ENCODE measurements at places on chromosomes 11 and 22. TPM values are rescaled to one million over a fixed set of nuclear protein-coding genes. Genes with fewer than 3 reads are reported as not detected.

GRCh38 chr22:39748877-39749276, 144.7 kb downstream of the ENTHD1 start:
- DNase-seq: no peak

GRCh38 chr22:20781272-20781990, 7.5 kb downstream of the SERPIND1 start:
- no peak for DNase-seq

GRCh38 chr22:40635940-40636379, 559 bp downstream of the MRTFA start:
- no peak for DNase-seq

- DNase-seq: no peak
These were observed 66.0 kb upstream of the FTH1 start for GRCh38 chr11:62033191-62034035.

GRCh38 chr11:69018924-69019323, 5.9 kb upstream of the MRGPRF start:
- no peak for DNase-seq

DNA sequence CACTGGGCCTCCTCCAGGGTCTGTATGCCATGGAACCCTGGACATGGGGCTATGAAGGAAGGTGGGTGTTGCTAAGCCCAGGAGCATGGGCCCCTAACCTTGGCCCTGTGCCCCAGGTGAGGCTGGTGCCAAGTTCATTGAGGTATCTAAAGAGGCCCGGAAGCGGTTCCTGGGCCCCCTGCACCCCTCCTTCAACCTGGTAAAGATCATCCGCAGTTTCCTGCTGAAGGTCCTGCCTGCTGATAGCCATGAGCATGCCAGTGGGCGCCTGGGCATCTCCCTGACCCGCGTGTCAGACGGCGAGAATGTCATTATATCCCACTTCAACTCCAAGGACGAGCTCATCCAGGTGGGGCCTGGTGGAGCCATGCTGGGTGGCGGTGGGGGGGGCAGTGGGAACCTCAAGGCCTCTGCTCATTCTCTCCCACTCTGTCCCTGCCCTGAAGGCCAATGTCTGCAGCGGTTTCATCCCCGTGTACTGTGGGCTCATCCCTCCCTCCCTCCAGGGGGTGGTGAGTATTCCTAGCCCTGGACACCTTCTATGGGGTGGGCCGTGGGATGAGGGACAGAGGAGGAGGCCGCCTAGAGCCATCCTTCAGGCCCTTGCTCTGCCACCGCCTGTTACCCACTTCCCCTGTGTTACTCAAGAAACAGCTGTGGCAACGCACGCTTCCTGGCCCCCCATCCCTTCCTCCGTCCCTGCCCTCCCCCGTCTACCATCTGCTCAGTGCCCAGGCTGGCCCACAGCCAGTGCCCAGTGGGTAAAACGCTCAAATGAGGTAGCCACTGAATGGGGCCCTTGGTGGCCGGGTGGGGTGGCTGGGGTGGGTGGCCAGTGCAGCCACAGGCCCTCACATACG, 3.0 kb downstream of the PNPLA2 start:
- DNase-seq: no peak

- no peak for DNase-seq
These were observed 168.5 kb upstream of the BDNF start for GRCh38 chr11:27868709-27869108.

DNA sequence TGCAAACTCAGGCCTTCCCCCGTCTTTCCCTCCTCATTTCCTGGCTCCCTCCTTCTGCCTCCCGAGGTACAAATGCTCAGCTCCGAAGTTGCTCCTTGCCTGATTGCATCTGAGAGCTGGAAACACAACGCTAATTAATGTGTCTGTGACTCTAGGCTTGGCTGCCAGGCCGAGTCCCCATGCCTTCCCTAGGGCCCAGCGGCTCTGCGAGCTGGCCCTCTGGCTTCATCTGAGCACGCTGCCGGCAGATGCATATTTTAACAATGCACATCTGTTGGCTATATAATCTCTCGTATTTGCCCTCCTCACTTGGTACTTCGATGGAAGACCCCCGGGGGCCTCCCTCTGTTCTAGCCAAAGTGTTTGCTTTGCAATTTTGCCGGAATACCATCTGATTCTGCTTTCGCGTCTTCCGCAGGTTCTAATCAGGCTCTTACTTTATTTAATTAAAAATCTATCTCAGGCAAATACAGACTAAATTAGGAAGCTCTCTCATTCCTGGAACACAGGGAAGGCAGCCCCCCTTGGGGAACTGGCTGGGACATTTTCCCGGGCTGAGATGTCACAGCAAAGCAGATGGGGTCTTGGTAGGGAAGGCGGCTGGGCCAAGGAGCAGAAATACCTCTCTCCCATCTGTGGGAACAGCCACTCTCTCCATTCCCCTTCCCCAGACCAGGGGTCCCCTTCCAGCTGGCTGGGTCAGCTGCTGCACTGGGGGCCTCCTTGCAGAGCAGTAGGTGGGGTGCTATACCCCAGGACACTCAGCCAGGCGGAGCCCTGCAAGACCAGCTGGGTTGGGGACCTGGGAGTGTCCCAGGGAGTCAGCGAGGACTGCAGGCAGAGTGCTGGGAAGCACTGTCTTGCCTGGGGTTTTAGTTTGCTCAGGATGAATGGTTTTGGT, 162.8 kb downstream of the ST3GAL4 start:
- DNase-seq: no peak

- peak; percentile 5 for DNase-seq
These were observed 50.7 kb upstream of the SPATA19 start for GRCh38 chr11:133896028-133896427.

- no peak for DNase-seq
These were observed 127.3 kb downstream of the MORC2 start for GRCh38 chr22:30841273-30841672.

DNA sequence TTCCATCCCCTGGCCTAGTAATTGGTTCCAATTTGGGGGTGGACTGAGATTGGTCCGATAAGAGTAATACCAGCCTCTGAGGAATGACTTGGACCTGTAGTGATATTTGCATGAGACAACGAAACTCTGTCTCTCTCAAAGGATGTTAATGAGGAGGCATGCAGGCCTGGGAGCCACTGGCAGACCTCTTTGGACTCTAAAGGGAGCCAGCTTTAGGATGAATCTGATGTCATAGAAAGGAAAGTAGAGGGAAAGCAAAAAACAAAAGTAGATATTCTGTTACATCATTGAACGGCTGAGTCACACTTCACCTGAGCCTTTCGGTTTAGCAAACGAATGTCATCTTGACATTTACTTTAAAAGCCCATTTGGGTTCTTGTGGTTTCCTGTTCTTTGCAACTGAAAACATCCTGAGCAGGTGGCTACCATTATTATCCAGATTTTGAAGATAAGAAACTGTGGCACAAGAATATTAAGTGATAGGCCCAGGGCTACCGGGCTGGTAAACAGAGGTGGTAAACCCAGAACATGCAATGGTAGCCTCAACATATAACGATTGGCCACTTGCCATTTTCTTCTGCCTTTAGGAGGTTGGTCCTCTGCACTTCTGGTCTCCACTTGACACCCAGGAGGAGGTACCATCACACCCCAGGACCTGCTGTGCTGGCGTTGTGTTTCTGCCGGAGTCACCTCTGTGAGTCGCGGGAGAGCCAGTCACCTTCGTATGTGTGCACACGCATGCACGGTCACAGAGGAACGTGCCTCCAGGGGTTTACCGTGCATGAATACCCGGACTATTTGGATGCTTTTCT, 42.7 kb downstream of the RTL6 start:
- DNase-seq: peak; percentile 65

- no peak for DNase-seq
These were observed 410.0 kb downstream of the OPCML start for GRCh38 chr11:133122256-133122655.

DNA sequence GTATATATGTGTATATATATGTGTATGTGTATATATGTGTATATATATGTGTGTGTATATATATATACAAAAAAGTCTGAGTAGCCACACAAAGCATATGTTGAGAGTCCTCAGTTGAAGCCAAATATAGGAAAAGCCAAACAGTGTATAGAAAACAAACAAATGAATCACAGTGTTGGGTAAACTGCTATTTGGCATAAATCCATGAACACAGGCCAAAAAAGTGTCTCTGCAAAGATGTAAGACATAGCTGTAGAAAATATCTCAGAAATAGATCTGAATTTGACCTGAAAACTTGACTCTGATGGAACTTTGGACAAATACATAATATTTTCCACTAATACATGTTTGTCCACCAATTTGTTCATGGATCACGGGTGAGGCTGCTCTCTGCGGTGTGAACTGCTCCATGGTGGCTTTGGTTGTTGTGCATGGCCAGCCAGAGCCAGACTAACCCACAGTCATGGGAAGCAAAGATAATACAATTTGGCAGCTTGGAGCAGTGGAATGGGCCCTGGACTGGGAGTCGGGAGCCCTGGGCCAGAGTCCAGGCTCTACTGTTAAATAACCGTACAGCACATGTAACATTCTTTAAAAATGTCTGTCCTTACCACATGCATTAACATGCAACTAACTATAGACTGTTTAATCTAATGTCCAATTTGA, 76.9 kb upstream of the EED start:
- DNase-seq: no peak

DNA sequence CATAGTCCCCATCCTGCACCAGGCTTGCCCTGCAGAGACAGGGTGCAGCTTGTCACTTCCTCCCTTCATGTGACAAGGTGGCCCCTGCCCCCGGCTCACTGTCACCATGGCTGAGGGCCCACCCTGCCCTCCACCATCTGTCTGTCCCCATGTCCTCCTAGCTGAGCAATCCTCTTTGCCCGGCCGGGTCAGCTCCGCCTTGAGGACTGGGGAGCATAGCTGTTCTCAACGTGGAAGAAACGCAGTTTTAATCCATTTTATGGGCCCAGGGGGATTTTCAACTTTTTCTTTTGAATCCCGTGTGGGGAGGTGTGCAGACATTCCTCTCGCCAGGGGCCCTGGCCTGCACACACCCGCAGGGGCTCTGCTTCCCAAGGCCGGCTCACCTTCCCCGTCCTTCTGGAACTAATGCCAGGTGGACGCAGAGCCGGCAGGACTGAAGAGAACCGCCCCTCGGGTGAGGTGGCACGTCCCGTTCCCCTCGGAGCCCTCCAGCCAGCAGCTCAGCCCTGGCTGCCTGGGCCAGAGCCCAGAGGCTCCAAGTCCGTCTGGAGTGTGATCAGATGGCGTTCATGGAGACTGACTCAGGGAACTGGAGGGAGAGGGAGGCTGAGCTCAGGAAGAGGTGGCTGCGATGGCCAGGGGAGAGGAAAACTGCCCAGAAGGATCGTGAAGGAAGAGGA, 1108.7 kb downstream of the BRD1 start:
- DNase-seq: no peak

- DNase-seq: peak; percentile 47
These were observed 79.9 kb upstream of the PRR5 start for GRCh38 chr22:44622147-44622427.

DNA sequence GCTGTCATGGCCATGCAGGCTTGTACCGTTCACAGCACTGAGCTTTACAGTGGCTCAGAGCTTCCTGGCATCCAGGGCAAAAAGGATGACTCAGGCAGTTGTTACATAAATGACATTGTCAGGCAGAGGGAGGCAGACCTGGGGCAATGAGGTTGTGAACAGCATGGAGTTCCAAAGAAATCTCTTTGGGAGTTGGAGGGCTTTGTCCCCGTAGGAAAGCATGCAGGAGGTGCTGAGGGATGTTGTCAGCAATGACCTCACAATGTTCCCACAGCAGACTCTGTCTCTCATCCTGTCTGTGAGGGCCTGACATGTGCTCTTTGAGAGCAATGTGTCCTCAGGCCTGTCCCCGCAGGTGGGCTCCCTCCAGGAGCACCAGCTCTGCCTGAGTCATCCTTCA, 25.9 kb upstream of the PDE2A start:
- DNase-seq: no peak

DNA sequence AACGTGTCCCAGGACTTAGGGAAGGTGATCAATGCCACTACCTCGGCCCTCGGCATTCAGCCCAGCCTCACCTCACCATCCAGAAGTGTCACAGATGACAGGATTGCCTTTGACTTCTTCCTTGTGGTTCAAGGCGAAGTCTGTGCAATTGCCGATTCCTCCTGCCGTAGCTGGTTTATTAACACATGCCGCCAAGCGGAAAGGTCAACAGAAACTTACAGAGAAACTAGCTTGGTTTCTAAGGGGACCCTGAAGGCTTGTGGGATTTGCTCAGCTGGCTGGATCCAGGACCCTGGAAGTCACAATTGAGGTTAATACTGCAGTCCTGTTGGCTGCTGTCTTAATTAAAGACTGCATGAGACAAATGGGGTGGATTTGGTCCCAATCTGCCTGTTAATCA, 65.6 kb downstream of the SHANK2 start:
- DNase-seq: no peak

GRCh38 chr11:6378640-6378989, 11.7 kb upstream of the SMPD1 start:
- no peak for DNase-seq

- no peak for DNase-seq
These were observed 365.3 kb upstream of the PDGFD start for GRCh38 chr11:104529213-104529612.

- DNase-seq: no peak
These were observed 5.2 kb upstream of the MB start for GRCh38 chr22:35622191-35622913.

DNA sequence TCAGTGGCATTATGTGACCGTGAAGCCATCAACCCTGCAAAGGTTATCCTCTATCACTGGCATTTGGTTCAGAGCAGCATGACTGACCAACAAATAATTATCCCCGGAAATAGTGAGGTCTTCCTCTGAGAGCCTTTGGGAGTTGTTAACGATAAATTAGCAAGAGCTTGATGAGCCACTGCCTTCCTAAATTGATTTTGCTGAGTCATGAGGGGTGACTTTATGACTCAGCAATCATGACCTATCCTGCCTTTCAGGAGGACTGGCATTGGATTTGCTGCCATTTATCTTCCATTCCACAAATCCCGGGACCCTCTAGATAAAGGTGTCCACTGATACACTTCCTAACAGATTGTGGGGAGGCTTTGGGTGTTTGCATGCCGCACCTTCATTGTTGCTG, 80.8 kb upstream of the MTNR1B start:
- no peak for DNase-seq

DNA sequence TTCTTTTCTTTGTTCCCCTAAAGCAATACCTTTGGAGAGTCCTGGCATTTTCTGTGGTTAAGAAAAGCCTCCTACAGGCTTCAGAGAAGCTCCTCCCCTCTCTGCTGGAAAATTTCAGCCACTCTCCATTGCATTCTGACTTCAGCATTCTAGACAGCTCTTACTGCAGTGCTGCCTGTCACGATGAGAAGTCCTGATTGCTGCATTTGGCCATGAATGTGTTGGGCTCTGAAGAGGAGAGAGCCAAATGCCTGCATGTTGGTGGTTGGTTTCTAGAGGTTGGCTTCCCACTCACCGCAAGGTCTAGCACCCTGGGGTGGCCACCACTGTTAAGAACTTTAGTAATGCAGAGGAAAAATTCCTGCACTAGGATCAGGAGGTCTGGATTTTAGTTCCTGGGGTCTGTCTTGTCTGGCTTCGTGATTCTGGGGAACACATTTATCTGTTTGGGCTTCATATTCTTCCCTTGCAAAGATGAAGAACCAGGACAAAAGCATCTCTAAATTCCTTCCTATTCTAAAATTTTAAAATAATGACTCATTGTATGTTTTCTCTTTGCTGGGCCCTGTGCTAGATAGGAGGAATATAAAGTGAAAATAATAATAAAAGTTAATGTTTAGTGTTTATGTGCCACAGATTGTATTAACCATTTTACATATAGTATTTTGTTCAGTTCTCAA, 38.1 kb downstream of the COA4 start:
- no peak for DNase-seq

POU2AF1 gene
- total RNA-seq: 1.6 TPM

OR5B21 gene
- 0.37 TPM for total RNA-seq

VSIG10L2 gene
- not detected for total RNA-seq

C11orf87 gene
- not detected for total RNA-seq

PDXP gene
- total RNA-seq: 21.5 TPM

ENTHD1 gene
- 0.07 TPM for total RNA-seq

OR52N4 gene
- total RNA-seq: 1.1 TPM
